ENCODE measurements at places on chromosomes 4 and X.

DNA sequence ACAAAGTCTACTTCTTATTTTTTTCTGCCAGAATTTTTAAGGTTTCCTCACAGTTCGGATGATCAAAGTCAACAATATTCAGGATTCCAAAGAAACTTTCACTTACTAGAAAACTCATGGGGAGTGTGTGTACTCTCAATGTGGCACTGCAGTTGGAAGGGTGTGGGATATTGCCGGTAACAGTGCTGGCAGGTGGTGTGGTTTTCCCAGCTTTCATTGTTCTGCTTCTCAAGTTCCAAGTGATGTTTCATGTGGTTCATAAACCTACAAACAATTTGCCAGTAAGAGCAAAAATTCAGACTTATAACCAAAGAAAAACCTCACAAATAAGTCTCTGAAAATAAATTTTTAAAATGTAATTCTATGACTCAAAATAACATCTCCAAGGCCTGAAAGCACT, 39.8 kb downstream of the ZNF280C start:
- no peak for DNase-seq

DNA sequence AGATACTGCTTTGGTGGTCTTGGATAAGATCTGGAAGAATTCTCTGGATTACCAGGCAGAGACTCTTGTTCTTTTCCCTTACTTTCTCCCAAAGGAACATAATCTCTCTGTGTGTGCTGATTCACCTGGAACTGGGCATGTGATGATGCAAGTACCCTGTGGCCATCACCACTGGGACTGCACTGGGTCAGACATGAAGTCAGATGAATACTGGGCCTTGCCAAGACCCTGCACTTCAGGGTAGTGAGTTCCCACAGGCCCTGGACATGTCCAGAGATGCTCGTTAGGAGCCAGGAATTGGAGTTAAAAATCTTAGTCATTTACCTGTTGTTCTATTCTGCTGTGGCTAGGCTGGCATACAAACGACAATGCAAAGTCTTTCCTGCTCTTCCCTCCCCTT, 290.1 kb upstream of the BMP3 start:
- no peak for DNase-seq

DNA sequence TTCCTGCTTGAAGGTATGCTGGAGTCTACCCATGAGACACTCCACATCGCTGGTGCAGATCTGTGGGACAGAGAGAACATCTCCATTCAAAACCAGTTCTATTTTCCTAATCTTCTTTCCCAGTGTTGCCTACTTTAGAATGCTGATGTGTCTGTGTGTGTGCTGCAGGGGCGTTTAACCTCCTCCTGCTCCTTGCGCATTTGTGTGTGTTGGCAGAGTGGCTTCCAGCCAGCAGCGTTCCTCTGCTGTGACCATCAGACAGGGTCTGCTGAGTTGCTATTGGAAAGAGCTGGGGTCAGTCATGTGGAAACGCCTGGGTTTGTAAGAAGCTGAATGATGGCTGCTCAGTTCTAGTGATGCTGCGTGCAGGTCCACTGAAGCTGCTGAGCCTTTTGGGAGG, 223.6 kb downstream of the RBMX2 start:
- no peak for DNase-seq

DNA sequence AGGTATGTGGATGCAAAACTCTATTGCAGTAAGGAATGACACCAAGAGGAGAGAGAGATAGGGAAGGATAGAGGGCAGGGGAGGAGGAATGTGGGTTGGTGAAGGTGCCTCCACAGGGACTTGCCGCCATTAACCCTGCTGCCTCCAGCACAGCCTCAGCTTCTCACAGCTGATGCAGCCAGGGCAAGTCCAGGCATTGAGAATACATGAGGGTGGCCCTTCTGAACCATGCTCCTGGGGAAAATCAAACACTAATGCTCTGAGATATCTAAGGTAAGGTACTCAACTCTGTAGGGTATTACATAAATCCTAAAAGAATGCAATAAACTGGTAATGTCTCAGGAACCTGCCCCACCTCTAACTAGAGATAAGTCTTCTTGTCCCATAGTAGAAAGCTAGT, 28.7 kb downstream of the UGT2B7 start:
- DNase-seq, result no peak

GRCh38 chr4:74499986-74500781, 55.2 kb downstream of the AREG start:
- DNase-seq, result no peak

DNA sequence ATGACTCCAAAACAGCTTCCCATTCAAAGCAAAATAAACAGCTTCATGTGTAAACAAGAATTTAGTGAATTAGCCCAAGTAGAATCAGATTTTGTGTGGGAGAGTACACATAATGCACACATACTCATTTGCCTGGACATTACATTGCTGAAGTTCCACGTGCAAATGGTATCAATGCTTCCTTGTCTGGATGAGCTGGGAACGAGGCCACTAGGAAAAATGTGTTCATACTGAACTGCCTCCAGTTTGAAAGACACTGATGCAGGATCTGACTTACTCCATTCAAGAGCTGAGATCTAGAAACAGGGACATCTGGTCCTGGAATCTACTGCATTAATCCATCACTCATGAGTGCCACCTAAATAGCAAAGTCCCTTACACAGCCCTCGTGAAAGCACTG, 228.0 kb downstream of the APBB2 start:
- DNase-seq, result no peak

DNA sequence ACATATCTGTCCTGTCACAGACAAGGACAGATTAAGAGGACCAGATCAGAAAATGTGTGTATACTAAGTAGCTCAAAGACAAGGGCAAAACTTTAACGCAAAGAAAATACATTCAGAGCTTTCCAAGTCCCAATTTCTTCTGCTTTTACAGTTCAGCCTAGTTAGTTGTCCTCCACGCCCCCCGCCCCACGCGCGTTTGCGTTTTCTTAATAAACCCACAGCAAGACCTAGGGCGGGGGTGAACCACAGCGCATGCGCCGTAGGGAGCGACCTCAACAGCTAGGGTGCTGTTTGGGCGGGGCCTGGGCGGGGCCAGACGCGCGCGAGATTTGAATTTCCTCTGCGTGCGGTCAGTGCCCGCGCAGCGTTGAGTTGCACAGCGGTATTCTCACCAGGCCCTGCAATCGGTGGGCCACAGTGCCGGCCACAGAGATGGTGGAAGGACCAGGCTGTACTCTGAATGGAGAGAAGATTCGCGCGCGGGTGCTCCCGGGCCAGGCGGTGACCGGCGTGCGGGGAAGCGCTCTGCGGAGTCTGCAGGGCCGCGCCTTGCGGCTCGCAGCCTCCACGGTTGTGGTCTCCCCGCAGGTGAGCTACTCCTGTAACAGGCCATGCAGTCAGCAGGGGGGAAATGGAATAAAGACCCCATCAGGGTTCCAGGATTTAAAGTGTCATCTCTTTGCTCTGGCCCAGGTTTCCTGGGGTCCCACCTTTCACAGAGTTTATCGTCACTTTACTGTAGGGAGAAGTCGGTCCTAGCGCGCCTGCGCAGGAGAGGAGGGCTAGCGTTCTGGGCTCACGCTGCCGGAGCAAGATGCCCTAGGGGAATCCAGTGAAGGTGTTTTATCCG, at the start of gene NEIL3:
NEIL3 (plus strand) TSS at position 353 of the 850 bp plus-strand sequence; CDS start at position 433, 80 bp downstream.
- DNase-seq, result peak; percentile 93

GRCh38 chrX:21930986-21931385, 9.5 kb upstream of the SMS start:
- DNase-seq, result no peak

GRCh38 chrX:134006484-134007161, 21.2 kb upstream of the GPC3 start:
- no peak for DNase-seq

DNA sequence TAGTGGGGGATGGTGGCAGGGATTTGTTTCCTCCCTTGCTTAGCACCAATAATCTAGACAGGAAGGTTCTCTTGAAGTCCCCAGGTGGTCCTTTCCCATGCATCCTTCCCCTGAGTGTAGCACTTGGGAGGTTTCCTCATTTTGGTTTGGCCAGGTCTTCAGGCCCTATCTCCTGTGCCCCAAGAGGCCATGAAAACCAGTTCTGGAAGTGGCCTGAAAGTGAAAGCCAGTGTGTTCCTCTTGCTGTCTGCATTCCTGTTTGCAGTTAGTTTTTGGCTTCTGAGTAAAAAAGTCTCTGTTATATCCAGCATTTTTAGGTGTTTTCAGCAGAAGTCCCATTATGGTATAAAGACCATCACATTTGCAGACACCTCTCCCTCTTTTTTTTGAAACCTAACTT, 59.5 kb downstream of the MTM1 start:
- DNase-seq, result no peak

DNA sequence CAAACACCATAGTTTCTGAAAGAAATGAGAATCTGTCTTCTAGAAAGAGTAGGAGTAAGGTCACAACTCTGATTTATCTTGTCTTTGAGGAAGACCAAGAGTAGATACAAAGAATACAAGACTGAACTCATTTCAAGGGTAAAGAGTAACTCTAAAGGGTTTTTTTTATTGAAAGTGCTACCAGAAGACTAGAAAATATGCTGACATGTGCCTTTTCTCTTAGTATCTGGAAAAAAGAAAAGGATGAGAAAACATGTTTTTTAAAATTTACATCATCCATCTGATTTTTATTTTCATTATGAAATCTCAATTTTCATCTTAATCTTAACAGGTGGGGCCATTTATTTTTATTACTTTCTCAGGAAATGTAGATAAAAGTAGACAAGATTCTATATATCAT, 43.0 kb downstream of the UNC5C start:
- DNase-seq, result no peak

- DNase-seq, result peak; percentile 27
Observed at GRCh38 chr4:7462509-7462971, 27.8 kb upstream of the PSAPL1 start.

DNA sequence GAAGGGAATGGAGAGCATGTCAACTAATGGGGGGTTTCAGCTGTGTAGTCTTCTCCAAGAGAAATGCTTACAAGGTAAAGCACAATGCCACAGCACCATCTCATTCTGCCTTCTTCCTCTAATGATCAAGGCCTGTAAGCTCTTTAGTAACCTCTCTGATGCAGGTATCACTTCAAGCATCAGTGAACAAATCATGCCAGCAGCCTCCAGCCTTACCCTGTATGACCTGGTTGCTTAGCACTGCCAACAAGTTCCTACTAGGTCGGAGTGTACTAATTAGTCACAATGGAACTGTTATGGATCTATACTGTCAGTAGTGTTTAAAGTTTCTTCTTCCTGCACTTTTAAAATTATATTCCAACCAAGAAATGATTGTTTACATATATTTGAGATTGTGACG, 197.7 kb downstream of the GRID2 start:
- DNase-seq, result no peak

DNA sequence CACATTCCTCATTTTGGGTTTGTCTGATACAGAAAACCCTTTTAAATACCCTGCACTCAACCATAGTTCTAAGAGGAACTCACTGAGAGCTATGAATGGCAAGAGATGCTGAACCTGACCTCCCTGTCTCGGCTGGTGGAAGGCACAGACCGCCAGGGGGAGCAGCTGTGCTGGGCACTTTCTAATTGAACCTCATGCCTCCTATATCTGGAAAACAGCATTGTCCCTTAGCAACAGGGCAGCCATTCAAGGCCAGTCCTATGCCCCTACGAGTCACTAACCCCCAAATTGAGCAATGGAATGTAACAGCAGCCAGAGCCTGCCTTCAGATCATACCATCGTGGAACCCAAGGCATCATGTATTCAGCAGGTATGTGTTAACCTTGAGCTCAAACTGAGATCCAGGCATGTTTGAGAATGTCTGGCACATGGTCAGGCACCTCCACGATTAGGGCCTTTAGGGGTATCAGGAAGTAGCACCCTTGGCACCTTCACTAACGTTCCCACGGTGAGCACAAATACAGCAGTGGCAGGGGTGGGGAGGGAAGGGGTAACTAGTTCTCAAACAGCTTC, 5.1 kb downstream of the USP27X start:
- peak; percentile 56 for DNase-seq

DNA sequence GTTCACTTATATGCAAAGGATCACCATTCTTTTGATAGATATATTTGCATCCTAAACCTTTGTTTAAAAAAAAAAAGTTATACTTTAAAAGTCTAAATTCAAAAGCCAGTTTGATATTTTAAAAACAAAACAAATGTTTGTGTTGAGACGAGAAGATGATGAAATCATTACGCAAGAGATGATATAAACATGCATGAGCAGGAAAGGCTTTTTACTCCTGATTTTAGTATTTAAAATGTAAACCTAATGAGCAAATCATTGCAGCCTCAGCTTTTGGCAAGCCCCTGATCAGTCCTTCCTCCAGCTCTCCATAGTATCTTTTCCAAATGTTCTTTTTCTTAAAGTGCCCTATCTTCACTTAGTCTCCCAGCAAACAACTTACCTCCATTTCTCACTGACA, 115.6 kb downstream of the ARAP2 start:
- no peak for DNase-seq

- DNase-seq, result no peak
Observed at GRCh38 chrX:118356154-118356701, 10.3 kb downstream of the WDR44 start.

GRCh38 chrX:65451663-65452062, 82.9 kb downstream of the LAS1L start:
- no peak for DNase-seq

- DNase-seq, result no peak
Observed at GRCh38 chr4:135372131-135372530, 1170.5 kb upstream of the PABPC4L start.

DNA sequence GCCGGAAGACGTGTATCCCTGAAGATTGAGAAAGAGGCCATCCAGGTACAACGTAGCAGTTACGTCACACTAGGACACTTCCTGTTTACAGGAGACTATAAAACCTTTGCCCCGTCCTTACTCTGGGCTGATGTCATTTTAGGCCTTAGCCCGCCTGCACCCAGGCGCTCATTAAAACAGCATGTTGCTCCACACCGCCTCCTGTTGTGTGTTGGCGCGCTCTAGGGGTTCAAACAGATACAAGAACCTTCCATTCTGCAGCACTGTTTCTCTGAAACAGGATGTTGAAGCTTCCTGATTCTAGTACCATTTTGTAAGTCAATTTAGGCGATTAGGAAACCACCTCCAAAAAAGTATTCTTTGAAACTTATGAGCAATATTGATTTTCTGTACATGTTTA, 722.1 kb downstream of the PCDH7 start:
- DNase-seq, result no peak

DNA sequence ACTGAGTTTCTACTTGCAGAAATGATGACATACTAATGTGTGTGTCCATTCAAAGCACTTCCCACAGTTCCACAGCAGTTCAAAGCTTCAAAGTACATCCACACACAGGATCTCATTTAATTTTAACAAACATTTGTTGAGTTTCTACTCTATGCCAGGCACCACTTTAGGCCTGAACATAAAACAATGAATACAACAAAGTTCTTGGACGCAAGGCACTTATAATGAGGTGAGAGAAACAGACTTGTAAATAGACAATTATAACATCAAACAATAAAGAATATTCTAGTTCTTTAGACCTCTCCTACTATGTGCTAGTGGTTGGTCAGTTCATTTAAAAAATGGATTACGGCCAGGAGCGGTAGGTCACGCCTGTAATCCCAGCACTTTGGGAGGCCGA, 82.0 kb upstream of the SPANXB1 start:
- DNase-seq, result no peak

- DNase-seq, result no peak
Observed at GRCh38 chr4:891747-892146, 40.4 kb downstream of the GAK start.

GRCh38 chr4:70737006-70737405, 15.2 kb downstream of the RUFY3 start:
- no peak for DNase-seq

Measured in left ventricle myocardium inferior (tissue), 1 donor.